ENCODE measurements at places on chromosomes 16 and 17.

- no peak for DNase-seq
These were observed 83.0 kb downstream of the EMP2 start for GRCh38 chr16:10497132-10498101.

GRCh38 chr16:47970291-47970931, 185.4 kb downstream of the ABCC12 start:
- no peak for DNase-seq

- no peak for DNase-seq
These were observed 41.5 kb upstream of the CDH5 start for GRCh38 chr16:66324815-66325515.

DNA sequence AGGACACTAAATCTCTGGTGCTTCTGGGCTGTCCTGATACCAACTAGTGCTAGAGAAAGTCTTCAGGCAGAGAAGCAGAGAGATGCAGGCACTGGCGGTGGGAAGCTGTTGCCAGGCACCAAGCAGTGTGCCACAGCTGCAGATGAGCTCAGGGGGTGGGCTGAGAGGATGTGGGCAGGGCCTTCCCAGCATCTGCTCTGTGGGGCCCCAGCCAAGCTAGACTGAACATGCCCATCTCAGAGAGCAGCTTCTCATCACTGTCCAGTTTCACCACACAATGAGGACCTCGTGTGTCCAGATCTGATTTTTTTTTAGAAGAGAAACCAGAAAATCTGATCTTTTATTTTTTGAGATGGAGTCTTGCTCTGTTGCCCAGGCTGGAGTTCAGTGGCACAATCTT, 17.1 kb downstream of the PSKH1 start:
- DNase-seq = no peak

- no peak for DNase-seq
These were observed 83.9 kb downstream of the HIC1 start for GRCh38 chr17:2138761-2139160.

- no peak for DNase-seq
These were observed 17.9 kb downstream of the BFAR start for GRCh38 chr16:14650629-14651028.

DNA sequence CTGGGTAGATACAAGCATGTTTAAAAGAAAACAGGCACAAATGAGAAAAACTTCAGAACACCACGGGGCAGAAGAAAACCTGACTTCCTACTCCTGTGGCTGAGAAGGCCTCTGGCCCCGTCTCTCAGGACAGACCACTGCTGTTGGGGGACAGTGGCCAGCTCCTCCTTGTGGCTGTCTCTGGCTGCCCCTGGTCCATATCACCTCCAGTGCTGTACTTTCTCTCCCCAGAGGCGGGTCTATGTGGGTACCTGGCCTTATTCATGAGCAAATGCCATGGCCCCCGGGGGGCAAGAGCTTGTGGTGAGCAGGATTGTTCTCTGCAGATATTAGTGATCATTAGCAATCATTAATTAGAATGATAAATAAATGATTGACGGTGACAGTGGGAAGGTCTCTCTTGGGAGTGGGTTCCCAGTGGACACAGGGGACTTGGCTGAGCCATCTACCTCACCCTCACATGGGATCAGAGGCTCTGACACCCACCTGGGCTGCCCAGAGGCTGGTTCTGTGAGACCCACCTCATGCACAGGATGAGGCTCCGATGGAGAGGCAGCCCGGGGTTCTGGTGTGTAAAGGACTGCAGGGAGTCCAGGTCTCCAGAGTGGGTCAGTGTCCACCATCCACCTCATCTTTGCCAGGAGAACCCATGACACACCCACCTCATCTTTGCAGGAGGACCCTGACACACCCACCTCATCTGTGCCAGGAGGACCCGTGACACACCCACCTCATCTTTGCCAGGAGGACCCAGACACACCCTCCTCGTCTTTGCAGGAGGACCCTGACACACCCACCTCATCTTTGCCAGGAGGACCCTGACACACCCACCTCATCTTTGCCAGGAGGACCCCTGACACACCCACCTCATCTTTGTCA, 30.6 kb upstream of the CBFA2T3 start:
- DNase-seq = no peak

- DNase-seq = no peak
These were observed 265.9 kb downstream of the SOX9 start for GRCh38 chr17:72386619-72387237.

- no peak for DNase-seq
These were observed at the start of gene CBFA2T3 for GRCh38 chr16:88977018-88977811. Gene CBFA2T3, minus strand, starts transcription at chr16:88977207. Its CDS starts 400 bp downstream, at chr16:88976807.

GRCh38 chr17:20997711-20998570, 44.9 kb downstream of the USP22 start:
- no peak for DNase-seq

Data from stimulated activated CD4-positive, alpha-beta T cell treated with anti-CD3 and anti-CD28 coated beads, Interleukin-1b, Interleukin-23, amount 100 ng/mL, for 1 hour (primary cell).